Tongue (tissue), 3 donors: ENCODE measurements at places on chromosomes 3 and 15.

GRCh38 chr15:25703726-25704125, 159.4 kb downstream of the ATP10A start:
- no peak for DNase-seq

GRCh38 chr3:42195879-42196330, 70.1 kb downstream of the CCK start:
- DNase-seq = no peak

DNA sequence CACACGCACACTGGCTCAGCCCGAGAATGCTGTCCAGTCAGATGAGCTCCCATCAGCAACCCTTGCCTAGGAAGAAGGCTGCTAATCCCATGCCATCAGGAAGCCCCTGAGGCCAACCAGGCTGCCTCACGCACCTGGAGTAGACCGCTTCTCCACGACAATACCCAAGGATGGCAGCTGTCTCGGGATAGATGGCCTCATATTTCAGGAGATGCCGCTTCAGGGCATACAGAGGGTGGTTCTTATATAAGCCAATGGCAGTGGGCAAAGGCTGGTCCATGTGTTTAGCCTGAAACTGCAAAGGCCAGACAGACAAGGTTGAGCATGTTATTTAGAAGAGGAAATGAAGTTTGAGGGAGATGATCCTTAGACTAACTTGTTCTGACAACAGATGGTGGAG, 22.2 kb downstream of the XPC start:
- DNase-seq = no peak

DNA sequence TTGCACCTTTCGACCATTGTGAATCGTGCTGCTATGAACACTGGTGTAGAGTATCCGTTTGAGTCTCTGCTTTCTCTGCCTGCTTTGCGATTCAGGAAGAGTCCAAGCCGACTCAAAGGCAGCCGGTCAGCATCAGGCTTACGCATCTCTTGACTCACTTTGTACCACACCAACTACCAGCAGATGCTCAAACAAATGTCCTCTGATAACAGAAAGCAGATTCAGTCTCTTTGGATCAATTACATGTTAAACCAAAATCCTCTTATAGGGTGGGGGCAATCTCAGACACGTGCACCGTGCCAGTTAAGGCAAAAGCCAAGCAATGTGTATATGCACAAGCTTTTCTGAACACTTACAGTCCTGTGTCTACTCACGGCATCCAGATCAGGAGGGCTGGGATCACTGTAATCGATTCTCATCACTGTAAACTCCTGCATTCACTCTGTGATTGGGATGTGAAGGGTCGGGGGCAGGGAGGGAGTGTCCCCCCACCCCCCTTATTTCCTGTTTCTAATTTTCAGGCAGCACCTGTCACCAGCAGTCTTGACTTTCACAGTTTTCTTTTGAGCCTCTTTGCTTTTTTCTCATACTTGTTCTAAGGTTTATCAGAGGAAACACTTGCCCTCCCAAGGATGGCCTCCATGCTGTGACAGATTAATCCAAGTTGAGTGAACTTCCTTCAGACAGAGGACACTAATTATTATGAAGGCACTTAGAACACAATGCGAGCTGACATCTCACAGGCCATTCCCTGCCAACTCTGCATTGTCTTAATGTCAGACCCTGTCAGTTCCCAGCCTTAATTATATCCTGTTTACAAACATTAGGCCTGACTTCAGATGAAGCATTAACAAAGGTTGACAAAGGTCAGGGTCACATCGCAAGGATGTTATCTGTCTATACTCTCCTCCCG, 153.5 kb downstream of the MECOM start:
- no peak for DNase-seq

- no peak for DNase-seq
These were observed 128.0 kb downstream of the BBX start for GRCh38 chr3:107650788-107651187.

GRCh38 chr3:20060974-20061685, 20.9 kb downstream of the KAT2B start:
- DNase-seq = no peak
